ENCODE measurements at places on chromosomes 11 and 22. TPM values are rescaled to one million over a fixed set of nuclear protein-coding genes. Genes with fewer than 3 reads are reported as not detected.

DNA sequence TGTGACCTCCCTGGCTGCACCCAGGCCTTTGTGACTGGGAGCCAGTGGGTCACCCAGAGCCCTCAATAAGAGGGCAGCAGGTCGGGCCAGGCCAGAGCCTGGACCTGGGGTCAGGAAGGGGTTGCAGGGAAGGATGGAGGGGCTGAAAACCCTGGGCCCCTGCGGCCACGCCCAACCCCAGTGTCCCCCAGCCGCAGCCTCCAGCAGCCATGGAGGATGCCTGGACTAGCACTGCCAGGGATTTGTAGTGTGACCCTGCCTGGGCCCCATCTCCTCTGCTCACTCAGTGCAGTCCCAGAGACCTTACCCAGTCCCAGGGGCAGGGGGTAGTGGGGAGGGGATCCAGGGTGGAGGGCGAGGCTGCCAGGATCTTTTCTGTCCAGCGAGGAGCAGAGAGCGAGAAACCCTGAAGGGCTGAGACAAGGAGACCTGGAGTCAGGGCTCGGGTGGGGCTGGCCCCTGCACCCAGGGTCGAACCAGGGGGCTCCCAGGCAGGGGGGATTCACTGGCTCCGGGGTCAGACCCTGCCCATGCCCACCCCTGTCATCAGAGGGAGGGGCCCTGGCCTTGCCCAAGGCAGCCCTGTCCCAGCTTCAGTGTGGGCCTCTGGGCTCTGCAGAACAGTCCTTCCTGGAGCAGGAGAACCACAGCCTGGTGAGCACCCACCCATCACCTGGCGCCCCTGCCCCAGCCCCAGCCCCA, 187.5 kb downstream of the IGLL1 start:
- no peak for DNase-seq

DNA sequence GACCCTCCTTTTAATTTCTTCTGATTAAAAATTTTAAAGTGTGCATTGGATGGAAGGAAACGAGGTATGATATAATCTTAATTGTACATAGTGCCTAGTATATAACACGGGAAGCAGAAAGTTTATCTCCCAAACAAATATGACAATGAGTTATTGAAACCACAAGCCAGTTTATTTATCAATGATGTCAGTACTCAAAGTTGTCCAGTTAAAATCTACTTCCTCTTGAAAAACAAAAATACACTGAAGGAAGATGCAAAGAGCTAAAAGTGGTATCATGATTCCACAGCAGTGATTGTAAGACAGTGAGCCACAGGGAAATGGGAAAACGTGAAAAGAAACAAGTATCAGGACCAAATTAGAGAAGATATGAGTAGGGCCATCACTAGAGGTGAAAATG, 18.8 kb upstream of the OR5B21 start:
- DNase-seq, result no peak

DNA sequence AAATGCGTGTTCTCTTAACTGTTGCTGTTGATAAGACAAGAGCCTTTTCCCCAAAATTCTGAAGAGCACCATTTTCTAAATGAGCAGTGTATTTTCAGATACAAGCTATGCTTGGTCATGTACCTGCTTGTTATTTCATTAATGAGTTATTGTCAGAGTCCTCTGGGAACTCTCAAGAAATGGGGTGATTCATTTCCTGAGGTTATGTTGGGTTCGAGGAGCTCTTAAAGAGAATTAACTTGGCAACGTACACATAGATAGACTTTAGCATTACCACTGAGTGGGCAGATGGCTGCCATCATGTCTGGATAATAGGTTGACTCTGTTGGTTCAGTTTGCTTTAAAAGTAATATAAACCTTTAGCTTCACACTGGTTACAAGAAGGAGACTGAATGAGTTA, 87.9 kb upstream of the SORL1-AS1 start:
- DNase-seq, result peak; percentile 93

- DNase-seq, result peak; percentile 65
Observed at GRCh38 chr11:7964873-7965272, 374 bp downstream of the NLRP10 start.

DNA sequence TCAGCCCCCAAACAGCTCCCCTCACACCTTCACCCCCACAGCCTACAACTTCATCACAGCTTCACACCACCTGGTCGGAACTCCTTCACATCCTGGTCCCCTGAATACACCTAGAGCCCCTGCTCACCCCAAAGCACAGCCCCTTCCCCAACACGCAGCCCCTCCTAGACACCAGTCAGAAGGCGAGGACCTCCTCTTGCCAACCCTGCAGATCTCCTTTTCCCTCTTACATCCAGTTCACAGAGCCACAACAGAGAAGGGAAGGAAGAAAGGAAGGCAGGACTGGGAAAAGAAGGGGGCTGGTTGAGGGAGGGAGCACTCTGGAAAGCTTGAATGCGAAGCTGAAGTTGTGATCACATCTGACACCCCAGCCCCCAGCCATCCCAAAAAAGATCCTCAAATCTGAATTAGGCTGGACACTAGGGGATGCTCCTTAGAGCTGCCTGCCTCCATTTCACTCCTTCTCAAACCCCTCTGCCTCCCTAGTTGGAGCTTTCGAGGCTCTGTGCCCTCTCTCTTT, 629 bp downstream of the CCKBR start:
- no peak for DNase-seq

DNA sequence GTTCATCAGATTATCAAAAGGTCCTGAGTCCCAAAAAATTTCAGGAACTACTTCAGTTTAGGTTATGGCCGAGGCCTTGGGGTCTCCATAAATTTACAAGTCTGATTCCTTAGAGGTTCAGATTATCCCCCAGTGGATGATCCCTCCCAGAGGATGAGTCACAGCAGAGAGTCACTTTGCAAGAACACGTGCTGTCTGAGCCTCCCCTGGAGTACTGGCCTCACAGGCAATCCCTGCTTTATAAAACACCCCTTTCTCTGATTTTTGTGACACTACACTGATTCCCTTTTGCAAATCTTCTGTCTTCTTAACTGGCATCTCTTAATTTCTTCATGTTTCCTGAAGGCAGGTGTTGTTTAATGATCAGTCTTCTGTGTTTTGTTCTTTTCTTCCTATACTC, 45.3 kb downstream of the CCDC34 start:
- DNase-seq, result peak; percentile 53

- peak; percentile 35 for DNase-seq
Observed at GRCh38 chr11:111361874-111362273, 17.2 kb downstream of the POU2AF1 start.

DNA sequence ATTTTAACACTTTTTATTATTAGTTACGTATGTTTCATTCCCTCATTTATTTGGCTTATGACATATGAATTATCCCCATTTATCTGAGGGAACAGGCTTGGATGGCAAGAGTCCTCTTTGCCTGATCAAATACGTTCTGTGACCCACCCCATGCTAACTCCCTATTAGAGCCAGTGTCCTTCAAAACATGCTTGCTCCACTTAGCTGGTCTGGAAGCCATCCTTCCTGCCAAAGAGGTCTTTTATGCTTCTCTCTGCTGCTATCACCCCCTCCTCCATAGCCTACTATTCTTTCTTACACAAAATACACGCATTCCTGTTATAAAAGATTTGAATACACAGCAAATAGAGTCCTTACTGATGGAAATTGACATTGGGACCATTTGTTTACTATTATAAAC, 6.4 kb downstream of the COA4 start:
- DNase-seq, result no peak

DNA sequence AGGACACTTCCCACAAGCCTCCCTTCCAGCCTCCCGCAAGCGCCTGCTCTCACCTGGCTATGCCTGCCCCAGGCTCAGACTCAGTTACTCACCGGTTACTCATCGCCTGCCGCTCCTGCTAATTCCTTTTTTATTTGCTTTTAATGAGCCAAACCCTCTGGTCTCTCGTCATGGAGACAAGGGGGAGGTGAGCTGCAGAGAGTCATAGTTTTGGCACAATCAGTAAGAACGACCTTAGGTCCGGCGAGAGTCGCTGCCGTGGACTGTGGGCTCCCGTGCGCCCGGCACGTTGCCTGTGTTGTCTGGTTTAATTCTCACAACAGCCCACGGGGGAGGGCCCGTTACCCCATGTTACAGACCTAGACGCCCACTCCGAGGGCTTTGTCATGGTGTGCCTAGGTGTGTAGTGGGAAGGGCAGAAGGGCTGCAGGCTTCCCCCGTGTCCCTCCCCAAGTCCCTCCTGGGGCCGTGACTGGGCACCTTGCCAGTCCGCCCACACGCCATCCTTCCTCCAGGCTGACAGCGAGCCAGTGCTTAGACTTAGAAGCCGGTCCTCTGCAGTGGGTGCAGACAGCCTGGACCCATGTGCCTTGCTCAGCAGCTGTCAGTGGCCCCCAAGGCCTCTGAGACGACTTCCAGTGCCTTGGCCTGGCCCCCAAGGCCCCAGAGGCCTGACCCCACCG, 42.2 kb downstream of the WNT7B start:
- DNase-seq, result peak; percentile 98

GRCh38 chr11:61912530-61912898, 4.9 kb downstream of the RAB3IL1 start:
- no peak for DNase-seq

DNA sequence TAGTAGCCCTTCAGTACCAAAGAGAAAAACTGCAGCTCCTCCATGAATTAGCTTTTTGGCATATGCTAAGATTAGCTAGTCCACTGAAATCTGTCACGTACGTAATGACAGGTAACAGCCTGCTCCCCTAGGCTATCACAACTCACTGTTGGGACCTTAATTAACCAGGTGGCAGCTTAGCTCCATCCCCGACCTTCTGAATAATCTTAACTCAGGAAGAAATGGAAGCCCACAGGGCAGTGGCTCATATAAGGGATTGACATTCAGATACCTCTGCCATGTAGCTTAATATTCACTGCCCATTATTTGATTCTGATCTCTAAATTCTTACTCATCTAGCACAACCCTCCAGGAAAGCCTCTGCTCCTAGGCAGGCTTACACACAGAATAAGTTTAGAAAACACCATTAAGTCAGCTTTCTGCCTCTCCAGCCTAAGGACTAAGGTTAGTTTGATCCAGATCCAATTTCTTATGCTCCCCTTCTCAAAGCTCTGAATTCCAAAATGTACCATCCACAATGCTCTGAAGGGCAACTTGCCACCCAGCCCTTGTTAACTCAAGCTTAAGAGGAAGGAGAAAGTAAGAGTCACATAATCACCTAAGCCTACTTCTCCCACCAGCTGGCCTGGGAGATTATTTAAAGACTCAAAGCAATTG, 5.0 kb downstream of the HSPA8 start:
- DNase-seq, result no peak

The HEPN1 gene
- not detected for total RNA-seq

The PHETA2 gene
- total RNA-seq, result 4.3 TPM

The ARFGAP2 gene
- 120 TPM for total RNA-seq

Data from mammary epithelial cell (primary cell).